NT2/D1 (cell line): ENCODE measurements at places on chromosomes 4 and X.

- no peak for DNase-seq
Measured at GRCh38 chr4:41146716-41147506, 67.4 kb downstream of the APBB2 start.

- no peak for DNase-seq
Measured at GRCh38 chr4:185566972-185567371, 31.7 kb upstream of the PDLIM3 start.

DNA sequence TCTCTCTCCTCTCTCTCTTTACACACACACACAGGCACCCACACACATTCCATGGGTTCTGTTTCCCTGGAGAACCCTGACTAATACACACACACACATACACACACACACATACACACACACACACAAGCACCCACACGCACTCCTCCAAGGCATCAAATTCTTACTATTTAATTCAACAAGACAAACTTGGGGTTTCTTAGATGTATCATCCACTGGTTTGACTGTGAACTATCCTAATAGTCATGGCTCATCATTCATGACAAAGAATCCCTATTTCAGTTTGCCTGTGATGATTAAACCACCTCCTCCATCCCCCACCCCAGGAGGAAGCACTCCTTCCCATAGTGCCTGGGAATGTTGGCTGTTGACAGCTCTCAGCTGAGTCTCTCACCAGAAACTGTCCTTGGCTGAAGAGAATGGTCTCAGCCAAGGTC, 98.2 kb downstream of the USP46 start:
- no peak for DNase-seq

- no peak for DNase-seq
Measured at GRCh38 chr4:36256398-36256891, 12.1 kb upstream of the ARAP2 start.

GRCh38 chrX:69066966-69067525, 98.2 kb downstream of the PJA1 start:
- DNase-seq: no peak

DNA sequence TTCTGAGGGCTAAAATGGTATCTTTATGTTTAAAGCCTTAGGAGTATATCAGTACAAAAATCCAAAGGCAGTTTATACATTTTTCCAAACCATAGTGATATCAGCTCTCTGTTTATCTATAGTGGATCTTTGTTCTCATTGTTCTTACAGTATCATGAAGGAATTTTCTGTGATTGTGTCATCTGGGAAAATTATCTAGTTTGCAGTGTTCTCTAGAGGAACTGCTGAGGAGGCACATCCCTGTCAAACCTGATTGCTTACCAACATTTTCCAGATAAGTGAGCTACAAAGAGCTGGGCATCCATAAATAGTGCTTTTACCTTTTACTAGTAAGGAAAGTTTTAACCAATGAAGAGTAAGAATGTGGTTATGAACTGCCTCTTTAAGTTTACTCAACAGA, 44.9 kb upstream of the SLC25A31 start:
- DNase-seq: no peak

DNA sequence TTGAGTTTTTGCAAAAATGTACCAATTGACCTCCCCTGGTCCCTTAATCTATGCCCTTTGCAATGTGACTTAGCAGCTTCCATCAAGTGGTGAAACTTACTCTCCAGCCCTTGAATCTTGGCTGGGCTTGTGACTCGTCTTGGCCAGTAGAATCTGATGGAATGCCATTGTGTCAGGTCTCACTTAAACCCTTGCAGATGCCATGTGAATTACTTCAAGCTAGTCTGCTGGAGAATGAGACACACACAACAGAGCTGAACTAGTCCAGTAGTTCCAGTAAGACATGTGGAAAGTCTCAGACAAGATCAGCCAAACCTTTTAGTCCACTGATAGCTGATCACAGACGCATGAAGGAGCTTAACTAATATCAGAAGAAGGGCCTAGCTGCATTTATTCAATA, 567.8 kb upstream of the CPEB2 start:
- DNase-seq: no peak

GRCh38 chr4:83212041-83212851, 72.4 kb downstream of the COQ2 start:
- no peak for DNase-seq

- DNase-seq: peak; percentile 42
Measured at GRCh38 chrX:21479695-21480270, 105.6 kb downstream of the CNKSR2 start.

- no peak for DNase-seq
Measured at GRCh38 chrX:144586756-144587155, 660.5 kb upstream of the SPANXN1 start.
